ENCODE measurements at places on chromosomes 6 and 20.

- DNase-seq, result peak; percentile 22
Measured at GRCh38 chr20:3406481-3407039, 909 bp downstream of the DNAAF9 start.

GRCh38 chr6:11331111-11331510 lies 98.6 kb upstream of the NEDD9 start:
- DNase-seq, result no peak

DNA sequence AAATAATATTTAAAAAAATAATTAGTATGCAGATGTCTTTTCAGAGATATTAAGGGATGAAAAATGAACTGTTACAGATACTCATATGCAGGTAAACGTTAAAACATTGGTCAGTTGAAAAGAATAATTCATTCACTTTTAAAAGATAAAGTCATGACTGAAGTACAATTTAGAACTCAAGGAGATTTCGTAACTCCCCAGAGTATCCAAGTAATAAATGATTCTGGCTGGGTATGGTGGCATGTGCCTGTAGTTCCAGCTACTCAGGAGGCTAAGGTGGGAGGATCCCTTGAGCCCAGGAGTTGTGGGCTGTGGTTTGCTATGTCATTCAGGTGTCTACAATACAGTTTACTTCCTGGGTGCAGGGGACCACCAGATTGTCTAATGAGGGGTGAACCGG lies 122.3 kb upstream of the TMEM181 start:
- DNase-seq, result no peak

GRCh38 chr6:126337323-126337722 lies 2.6 kb upstream of the CENPW start:
- DNase-seq, result no peak

GRCh38 chr6:108616973-108617372 lies 56.3 kb downstream of the FOXO3 start:
- no peak for DNase-seq

DNA sequence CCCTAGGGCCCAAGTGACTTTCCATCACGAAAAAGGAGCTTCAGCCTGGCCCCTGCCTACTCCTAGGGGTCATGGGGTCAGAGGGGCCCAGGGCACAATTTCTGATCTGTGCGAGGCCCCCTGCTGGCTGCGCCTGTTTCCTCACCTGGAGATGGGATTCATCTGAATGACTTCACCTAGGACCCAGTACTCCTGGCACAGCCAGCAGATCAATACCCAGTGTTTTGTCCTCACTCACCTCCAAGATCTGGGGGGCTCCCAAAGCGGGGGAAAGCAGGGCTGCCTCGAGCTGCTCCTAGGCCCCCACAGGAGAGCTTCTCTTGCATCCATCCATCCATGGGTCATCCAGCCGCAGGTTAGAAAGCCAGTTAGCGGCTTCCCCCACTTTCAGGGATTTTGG lies 33.8 kb downstream of the CD40 start:
- DNase-seq, result peak; percentile 78

- no peak for DNase-seq
Measured at GRCh38 chr20:1721687-1722512, 64.3 kb upstream of the SIRPG start.

DNA sequence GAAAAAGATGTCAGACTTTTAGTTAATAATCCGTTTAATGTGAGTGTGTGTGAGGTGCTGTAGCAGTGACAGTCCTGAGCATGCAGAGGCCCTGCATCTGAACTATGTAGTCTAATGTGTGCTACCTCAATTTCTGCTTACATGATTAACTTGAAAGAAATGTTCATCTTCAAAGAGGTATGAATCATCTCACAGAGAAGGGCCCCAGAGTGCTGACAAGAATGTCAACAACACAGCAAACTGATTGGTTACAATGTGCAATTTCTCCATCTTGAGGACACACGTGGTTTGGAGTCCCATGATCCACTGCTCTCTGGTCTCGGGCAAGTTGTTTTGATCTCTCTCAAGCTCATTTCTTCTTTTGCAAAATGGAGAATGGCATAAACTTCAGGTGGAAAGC lies 61.7 kb upstream of the EMILIN3 start:
- no peak for DNase-seq

All from 8988T (cell line).